ENCODE measurements at places on chromosomes 2 and 18.

DNA sequence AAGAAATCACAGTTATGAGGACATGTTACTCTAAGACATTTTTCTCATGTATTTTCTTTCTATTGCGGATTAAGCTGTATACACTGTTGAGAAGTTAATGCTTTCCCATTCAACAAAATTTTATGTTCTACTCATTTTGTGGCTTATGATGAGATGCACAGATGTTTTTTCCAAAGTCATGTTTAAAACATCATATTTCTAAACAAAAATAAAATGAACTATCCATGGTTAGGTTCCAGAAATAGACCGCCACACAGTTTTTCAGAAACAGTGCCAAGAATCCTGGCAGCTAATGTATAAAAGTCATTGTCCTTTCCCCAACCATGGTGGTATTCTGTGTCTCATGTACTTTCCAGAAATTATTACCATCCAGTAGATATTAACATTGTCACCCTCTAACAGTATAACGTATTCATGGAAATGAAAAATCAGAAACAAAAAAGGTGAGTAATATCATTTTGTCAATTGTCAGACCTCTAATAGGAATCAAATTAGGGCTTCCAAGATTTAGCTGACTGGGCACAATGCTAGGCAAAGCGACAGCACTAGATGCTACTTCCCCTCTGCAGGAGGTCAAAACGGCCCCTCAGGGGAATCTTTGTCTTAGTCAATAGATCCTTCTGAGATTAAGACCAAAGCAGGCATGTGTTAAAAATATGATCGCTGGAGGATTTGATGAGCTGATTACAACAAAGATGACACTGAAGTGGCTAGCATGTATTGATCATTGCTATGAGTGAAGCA, 54.4 kb upstream of the ZNF397 start:
- no peak for DNase-seq

- no peak for DNase-seq
Observed at GRCh38 chr2:185284696-185285095, 453.9 kb upstream of the FSIP2 start.

DNA sequence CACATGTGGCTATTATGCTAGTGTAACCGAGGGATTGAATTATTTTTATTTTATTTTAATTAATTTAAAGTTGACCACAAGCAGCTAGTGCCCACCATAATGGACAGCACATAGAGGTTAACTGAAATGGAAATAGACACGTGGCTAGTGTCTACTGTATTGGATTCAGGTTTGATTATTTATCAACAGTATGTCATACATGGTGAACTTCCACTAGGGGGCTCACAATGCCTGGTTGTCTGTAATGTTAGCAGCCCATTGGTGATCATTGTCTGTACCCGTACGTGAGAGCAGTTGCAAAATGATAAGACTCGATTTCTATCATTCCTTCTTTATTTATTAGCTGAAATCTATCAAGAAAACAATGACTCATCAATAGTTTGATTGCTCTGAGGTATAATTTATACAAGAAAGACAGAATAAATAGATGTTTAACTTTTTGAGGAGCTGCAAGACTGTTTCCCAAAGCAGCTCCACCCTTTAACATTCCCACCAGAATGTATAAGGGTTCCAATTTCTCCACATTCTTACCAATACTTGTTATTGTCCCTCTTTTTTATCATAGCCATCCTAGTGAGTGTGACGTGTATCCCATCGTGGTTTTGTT, 76.5 kb downstream of the CYBRD1 start:
- peak; percentile 66 for DNase-seq

GRCh38 chr2:71742953-71743601, 289.7 kb downstream of the DYSF start:
- DNase-seq: no peak

DNA sequence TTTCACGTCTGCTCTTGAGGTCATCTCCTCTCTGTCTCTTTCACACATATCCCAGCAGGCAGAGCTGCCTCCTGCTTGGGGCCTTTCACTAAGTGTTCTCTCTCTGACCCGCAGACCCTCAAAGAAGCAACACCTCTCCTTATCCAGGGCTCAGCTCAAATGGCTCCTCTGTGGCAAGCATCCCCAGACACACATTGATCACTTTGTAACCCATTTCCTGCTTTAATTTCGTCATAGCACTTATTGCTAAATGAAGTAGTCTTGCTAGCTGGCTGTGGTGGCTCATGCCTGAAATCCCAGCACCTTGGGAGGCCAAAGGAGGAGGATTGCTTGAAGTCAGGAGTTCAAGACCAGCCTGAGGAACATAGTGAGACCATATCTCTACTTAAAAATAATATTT, 41.4 kb downstream of the SGPP2 start:
- no peak for DNase-seq

DNA sequence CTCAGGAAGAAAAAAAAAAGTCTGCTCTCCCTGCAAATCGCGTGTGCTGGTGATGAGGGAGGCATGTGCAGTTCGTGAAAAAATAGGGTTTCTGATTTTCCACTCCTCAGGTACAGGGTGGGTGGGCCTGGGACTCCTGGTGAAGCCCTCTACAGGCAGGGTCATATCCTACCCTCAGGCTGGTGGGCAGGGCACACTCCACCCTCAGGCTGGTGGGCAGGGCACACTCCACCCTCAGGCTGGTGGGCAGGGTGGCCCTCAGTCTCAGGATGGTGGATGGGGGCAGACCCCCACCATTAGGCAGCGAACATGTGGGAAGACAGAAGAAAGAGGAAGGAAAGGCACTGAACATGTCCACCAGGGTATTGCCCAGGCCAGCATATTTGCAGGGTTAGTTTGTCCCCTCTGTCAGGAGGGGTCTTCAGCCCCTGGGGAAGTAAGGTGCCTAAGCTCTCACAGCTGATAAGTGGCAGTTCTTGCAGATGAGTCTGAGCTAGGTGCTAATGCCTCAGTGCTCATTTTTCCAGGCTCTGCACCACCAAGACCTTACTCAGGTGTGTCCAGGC, 95.2 kb upstream of the RAB6C start:
- no peak for DNase-seq

DNA sequence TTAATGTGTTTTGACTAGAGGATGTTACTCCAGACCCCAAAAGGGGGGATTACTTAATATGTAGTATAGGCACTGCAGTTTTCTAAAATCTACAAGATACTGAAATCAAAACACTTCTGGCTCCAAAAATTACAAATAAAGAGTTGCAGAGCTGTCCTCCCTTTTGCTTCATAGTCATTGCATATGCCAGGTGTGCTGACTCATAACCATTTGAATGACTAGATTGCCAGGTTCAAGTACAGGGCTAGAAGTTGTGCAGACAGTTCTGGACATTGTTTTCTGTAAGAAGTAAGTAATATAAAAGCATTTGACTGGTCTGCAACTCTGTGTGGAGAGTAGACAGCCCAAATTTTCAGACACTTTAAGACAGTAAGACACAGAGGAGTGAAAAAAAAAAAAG, 6.7 kb downstream of the CWC22 start:
- no peak for DNase-seq

GRCh38 chr2:224377751-224378700, 23.9 kb downstream of the FAM124B start:
- no peak for DNase-seq

GRCh38 chr18:24928301-24928878, 423.6 kb downstream of the ZNF521 start:
- DNase-seq: no peak

GRCh38 chr2:199994371-199994770, 39.0 kb downstream of the MAIP1 start:
- no peak for DNase-seq

GRCh38 chr2:211435331-211435730, 878.9 kb downstream of the CPS1 start:
- DNase-seq: no peak

- DNase-seq: no peak
Observed at GRCh38 chr2:214843823-214844222, 34.3 kb upstream of the BARD1 start.

DNA sequence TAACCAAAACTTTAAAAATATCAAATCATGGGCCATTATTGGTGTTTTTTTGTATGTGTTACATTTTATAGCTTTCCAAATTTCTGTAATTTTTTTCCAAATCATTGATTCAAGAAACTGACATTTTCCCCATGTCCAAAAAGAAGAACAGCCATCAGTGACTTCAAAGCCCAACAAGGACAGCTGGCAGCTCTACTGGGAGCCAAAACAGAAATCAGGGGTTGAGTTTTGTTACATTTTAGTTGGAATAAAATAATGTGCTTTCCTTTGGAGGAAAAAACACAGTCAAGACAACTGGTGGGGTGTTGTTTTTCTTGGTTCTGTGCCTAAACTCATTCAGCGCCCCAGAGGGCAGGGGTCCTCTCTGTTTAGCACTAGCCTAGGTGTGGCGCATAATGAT, 23.8 kb downstream of the AKAIN1 start:
- no peak for DNase-seq

GRCh38 chr2:165141601-165142354, 62.1 kb downstream of the SCN3A start:
- no peak for DNase-seq

GRCh38 chr2:241900251-241901017, 30.9 kb downstream of the RTP5 start:
- no peak for DNase-seq

- DNase-seq: no peak
Observed at GRCh38 chr18:45958027-45958426, 9.1 kb downstream of the EPG5 start.

DNA sequence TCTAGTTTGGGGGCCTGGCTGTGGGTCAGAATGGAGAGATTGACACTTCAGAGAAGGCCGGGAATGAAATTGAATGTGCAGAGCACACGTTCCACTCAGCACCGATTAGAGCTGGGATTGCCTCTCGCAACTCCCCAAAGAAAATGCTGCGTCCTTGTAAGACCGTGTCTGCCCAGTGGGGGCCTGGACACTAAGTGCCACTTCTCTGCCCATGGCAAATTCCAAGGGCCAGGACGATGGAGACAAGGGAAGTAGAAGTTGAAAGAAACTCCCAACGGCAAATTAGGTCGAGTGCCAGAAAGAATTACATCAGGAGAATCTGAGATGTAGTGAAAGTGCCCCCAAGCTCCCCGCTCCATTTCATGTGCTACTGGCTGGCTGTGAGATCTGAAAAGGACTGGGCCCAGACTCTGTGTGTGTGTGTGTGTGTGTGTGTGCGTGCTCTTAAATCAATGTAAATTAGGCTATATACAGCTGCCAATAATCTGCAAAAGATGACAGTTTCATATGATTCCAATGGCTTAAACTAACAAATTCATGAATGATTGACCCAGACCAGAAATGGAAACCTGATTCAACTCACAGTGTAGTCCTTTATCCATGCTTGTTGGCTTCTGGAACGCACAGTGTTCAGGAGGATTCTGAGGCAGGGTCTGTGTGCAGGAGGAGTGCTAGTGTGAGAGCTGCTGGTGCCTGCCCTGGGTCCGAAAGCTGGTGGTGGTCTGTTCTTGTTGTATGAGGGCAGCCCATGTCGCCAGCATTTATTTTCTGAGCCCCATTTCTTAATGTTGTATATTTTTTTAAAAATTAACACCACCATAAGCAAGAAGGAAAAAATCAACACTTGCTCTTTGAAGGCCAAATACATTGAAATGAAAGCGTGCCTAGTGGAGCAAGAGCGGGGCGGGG, 234.3 kb downstream of the AGAP1 start:
- DNase-seq: no peak

DNA sequence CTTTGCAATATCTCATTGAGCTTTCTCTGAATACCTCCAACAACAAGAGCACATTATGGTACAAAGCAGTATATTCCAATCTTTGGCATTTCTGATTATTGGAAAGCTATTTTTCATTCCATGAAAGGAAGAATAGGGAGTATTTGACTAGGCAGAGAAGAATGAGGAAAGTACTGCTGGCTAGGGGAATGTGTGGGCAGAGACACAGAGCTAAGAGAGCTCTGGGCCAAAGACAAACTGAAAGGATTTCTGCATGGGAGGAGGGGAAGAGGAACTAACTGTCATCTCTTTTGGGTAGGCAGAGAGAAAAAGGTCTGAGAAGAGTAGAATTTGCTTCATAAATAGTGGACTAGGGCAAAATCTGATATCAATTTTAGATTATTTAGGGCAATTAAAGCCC, 150.8 kb downstream of the CCDC85A start:
- DNase-seq: no peak

DNA sequence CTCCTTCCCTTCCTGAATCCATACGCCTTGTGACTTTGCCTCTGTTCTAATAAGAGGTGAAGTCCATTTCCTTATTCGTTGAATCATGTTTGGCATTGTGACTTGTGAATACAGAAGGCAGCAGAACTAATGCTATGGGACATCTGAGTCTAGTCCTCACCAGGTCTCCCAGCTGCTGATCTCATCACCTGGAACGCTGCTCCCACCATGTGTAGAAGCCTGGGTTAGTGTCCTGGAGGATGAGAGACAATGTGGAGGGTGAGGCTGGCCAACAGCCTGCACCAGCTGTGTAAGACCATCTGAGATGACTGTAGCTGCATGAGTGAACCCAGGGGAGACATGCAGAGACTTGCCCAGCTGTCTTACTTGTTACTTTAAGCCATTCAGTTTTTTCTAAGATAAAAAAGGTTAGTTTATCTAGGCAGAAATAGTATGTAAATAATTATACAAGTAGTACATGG, 3.5 kb upstream of the HAAO start:
- DNase-seq: no peak

DNA sequence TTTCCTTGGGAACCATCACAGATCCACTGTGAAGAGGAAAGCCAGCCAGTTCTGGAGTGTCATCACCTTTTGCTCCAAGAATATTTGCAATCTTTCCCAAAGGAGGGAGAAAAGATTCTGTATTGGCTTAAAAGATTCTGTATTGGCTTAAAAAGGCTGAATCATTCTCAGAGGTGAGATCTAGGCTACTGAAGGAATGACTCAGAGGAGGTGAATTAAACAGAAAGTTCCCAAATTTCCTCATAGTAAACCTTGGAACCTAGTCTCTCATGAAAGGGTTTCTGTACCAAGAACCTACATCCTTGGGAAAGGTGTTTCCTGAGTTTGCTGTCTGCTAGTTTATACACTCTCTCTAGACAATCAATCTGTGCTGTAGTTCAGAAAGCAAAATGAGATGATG, 34.1 kb upstream of the GRB14 start:
- DNase-seq: no peak

GRCh38 chr18:26545335-26546123, 2.8 kb downstream of the KCTD1 start:
- DNase-seq: no peak

- no peak for DNase-seq
Observed at GRCh38 chr2:45978302-45978859, 318.8 kb upstream of the EPAS1 start.

GRCh38 chr2:186726938-186727337, 33.1 kb downstream of the FAM171B start:
- DNase-seq: no peak

DNA sequence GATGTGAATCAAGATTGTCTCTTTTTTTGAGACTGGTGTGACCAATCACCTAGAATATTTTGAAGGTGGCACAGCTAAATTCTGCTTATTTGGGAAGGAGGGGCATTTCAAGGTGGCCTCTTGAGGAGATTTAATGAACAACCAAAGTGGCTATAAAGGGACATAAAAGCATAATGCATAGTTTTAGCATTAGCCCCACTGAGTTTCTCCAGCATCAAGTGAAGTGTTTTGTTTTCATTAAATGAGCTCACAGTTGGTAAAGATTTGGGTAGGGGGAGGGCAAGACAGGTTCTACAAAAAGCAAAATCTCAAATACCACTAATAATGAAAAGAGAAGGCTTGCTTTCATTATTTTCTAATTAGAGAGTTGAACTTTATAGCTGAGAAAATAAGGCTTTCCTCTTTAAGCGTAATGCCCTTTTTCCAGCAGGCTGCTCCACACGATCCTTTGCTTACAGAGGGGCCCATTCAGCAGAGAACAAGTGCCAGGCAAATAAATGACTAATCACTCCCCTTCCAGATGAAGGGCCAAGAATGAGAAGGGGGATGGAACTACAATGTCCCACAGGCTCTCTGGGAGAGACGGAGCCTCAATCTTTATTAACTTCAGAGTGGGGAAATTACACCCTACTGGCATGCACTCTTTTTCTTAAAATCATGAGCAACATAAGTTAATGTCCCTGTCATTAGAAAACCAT, 35.9 kb downstream of the LHCGR start:
- no peak for DNase-seq

All from activated CD8-positive, alpha-beta memory T cell treated with anti-CD3 and anti-CD28 coated beads, Interleukin-2, amount 10 ng/mL, durations not matched to agents 7 days and 5 days (primary cell).